ENCODE measurements at places on chromosomes 5 and 9.

GRCh38 chr9:117097761-117098160 lies 317.1 kb downstream of the ASTN2 start:
- DNase-seq, result no peak

DNA sequence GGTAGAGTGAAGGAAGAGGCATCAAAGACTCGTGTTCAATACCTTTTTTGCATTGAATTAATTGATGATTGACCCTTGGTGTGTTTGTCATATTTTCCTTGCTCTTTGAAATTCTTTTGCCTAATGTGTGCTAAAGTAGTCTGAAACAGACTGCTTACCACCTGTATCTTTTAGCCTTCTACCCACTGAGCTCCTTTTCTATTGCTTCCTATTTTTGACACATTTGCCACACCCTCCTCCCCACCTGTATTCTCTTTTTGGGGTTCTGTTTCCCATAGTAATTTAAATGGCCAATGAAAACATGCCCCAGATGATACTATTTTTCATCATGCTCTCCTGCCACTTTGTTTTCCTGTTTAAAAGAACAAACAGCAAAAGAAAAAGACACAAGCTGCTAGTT lies 78.5 kb downstream of the ZCCHC7 start:
- no peak for DNase-seq

- no peak for DNase-seq
Observed at GRCh38 chr9:35691334-35691650, 1.6 kb upstream of the TPM2 start.

DNA sequence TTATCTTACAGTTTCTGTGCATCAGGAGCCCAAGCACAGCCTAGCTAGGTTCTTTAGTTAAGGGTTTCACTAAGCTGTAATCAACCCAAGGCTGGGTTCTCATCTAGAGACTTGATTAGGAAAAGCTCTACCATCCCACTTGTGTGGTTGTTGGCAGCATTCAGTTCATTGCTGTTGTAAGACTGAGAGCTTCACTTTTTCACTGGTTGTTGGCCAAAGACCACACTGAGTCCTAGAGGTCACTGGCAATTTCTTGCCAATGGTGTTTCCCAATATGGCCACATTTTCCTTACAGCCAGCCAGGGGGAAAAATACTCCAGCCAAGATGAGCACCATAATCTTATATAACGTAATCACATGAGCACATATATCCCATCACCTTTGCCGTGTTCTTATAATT lies 74.3 kb downstream of the SMIM15 start:
- DNase-seq, result no peak

GRCh38 chr9:87282538-87282937 lies 215.1 kb upstream of the DAPK1 start:
- no peak for DNase-seq

- DNase-seq, result no peak
Observed at GRCh38 chr5:137733006-137733405, 2.9 kb downstream of the KLHL3 start.

- DNase-seq, result no peak
Observed at GRCh38 chr5:141574122-141574510, 44.7 kb downstream of the DIAPH1 start.

DNA sequence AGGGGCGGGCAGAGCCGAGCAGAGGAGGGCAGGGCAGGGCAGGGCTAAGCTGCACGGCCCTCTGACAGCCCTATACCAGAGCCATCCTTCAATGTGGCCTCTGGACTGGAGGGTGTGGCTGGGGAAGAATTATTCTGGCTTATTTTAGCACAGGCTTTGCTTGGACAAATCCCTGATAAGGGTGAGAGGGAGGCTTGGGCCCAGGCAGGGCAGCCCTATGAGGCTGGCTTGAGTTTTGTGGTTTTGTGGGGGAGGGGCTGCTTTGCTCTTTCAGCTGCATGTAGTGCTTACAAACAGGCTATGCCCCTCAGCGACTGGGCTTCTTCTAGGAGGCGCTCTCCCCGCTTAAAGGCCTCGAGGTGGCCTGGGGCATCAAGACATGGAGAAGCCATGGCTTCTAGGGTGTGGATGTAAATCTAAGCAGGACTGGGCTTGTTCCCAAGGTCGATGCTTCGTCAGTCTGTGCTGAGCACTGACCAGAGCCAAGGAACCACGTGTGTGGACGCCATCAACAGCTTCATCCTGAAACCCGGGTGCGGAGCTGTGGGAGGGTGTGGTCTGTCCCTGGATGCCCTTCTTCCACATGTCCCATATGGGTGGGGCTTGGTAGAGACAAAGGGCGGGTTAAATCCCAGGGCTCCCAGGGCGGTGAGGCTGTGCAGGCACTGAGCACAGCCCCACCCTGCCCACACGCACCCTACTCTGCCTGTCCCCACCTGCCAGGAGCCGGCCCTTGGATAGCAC lies 45.7 kb upstream of the IPPK start:
- no peak for DNase-seq

- no peak for DNase-seq
Observed at GRCh38 chr5:152642880-152643279, 237.8 kb upstream of the NMUR2 start.

DNA sequence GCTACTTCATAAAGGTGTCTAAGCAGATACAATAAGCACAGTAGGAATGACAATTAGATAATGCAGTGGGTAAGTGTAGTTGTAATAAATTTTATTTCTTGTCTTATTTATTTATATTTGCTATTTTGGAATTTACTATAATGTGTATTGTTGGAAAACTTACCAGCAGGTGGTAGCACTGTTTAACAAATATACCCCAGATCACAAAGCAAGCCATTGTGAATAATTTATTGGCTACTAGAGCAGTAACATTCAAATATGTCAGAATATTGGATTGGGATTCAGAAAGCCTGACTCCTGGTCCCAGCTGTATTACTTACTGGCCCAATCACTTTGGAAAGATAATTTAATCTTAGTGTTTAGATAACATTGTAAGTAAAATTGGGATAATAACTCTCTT lies 78.0 kb downstream of the ISOC1 start:
- DNase-seq, result no peak

DNA sequence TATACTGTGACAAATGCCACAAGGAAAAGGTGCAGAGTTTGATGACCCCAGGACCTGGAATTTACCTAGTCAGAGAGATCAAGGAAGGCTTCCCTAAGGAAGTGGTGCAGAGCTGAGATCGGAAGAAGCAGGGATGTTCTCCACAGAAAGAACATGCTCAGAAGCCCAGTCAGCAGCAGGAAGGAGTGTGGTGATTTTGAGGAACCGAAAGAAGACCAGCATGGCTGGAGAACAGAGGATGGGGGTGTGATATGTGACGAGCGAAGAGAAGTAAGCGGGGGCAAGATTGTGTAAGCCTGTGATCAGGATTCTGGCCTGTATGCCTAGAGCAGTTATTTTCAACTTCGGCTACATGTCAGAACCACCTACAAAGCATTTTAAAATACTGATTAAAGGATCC lies 18.7 kb upstream of the PIK3R1 start:
- DNase-seq, result no peak

Data from activated naive CD4-positive, alpha-beta T cell (primary cell).